ENCODE measurements at places on chromosomes 4 and X.
A peak's percentile ranks its signal among the peaks of the same experiment; 100 is the strongest.

DNA sequence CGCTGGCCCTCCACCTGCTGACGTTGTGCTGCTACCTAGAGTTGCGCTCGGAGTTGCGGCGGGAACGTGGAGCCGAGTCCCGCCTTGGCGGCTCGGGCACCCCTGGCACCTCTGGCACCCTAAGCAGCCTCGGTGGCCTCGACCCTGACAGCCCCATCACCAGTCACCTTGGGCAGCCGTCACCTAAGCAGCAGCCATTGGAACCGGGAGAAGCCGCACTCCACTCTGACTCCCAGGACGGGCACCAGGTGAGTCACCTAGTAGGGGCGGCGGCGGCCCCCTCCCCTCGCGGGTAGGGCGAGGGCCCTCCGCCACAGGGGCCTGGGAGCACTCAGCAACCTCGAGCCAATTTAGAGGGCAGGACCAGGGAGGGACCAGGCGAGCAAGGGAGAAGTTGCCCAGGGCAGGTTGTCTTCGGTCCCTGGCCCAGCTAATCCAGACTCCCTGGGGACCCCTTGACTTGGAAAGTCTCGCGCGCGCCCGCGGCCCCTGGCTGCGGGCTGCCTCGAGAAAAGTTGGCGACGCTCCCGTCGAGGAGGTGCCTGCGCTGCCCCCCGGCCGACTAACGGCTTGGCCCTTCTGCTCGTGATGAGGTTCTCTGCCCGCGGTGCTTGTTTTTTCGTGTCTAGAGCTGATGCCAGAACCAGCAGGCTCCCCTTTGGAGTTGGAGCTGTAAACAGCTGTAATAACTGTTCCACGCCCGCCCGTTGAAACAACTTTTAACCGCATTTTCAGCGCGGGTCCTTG, 717 bp downstream of the EDA start:
- DNase-seq: peak; percentile 1

- peak; percentile 56 for DNase-seq
Observed at GRCh38 chr4:52983563-52984303, 121.6 kb downstream of the RASL11B start.

DNA sequence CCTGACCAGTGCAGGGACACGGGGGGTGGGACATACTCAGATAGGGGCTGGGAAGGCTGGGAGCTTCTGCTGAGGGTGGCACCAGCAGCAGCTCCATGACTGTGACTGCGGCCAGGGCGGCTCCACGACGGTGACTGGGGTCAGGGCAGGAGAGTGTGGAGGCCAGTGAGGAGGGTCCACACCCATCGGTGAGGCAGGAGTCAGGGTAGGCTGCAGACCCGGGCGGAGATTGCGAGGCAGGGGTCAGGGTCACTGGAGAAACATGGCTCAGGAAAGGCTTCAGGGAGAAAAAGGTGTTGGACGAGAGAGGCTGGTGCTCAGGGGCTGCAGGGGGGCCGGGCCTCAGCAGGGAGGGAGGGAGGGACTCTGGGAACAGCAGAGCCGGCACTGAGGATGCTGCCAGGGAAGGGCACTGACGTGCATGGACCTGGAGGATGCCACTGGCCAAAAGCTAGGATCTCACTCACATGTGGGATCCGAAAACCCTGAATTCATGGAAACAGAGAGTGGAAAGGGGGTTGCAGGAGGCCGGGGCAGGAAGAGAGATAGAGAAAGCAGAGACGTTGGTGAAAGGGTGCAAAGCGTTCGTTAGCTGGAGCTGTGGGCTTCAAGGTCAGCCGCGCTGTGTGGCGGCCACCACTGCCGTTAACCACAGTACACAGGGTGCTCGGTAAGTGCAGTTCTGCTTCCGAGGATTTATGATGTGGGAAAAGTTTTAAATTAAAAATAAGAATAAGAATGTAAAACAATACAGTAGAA, 22.0 kb downstream of the ATP5ME start:
- DNase-seq: no peak

GRCh38 chrX:53711436-53711835, 24.9 kb upstream of the HUWE1 start:
- no peak for DNase-seq

- DNase-seq: no peak
Observed at GRCh38 chr4:105154576-105154975, 7.9 kb downstream of the TET2 start.

GRCh38 chr4:173590697-173591096, 60.7 kb upstream of the HAND2 start:
- DNase-seq: no peak

GRCh38 chr4:169611157-169611556, 1.2 kb downstream of the NEK1 start:
- no peak for DNase-seq

GRCh38 chrX:76026751-76027150, 146.1 kb upstream of the PBDC1 start:
- no peak for DNase-seq

DNA sequence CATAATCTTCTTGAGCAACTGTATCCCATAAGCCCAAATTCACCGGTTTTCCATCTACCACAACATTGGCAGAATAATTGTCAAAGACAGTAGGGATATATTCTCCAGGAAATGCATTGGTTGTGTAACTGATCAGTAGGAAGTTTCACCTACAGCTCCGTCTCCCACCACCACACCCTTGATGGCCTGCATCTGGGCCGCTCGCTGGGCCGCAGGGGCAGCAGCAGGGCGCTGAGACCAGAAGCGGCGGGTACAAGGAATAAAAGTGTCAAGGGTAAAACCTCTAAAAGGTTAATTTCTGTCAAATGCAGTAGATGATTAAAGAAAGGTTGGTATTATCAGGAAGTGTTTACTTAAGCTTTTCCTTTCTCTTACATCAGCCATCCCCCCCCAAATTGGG, 167.6 kb upstream of the DKK2 start:
- no peak for DNase-seq

DNA sequence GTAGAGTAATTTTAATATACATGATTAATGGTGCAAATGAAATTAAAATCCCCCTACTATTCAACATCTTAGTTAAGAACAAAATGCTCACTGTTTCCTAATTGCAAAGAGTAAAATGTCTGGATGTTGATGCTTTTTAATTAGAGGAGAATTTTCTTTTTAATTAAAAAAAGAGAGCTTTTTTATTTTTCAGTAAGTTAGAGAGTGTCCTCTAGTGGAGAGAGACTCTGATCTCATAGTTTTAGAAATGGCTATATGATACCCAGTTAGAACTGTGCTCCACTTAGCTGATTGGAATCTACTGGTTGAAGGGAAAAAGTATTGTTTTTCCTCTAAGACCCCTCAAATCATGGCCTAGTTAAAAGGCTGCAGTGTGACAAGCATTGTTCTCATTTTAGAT, 312.0 kb upstream of the MAGEB2 start:
- no peak for DNase-seq

DNA sequence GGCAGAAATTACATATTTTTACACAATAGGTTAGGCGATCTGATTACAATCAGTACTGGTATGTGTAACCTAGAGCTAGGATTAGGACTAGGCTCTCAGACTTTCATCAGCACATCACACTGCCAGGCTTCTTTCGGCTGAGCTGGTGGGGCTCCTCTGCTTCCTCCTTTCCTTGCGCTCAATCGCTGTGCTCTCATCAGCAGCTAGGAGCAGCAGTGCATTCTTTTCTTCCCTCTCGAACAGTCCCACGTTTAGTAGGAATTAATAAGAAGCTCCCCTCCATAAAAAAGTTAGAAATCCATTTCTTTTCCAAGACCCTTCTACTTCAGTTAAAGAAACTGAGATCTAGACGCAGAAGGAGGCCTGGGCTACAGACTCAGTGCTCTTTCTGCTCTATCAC, 350.4 kb downstream of the SPRY1 start:
- DNase-seq: no peak

GRCh38 chr4:139555705-139556070, 331 bp downstream of the SETD7 start:
- no peak for DNase-seq

DNA sequence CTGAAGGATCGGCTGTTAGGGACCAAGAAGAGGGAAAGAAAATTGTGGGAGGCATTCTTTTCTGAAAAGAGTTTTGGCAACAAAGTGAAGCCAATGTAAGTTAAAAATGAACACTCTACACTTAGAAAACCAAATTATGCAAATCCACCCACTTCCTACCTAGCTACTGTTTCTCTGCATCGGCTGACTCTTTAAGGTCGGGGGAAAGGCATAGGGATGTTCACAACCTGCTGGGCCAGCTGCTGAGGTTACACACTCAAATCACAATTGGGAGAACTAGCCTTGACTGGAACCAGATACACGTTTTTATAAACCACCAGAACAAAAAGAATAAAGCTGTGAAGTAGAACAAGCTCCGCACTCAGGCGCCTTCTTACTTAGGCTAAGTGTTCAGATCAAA, 165.7 kb downstream of the LDB2 start:
- DNase-seq: no peak

DNA sequence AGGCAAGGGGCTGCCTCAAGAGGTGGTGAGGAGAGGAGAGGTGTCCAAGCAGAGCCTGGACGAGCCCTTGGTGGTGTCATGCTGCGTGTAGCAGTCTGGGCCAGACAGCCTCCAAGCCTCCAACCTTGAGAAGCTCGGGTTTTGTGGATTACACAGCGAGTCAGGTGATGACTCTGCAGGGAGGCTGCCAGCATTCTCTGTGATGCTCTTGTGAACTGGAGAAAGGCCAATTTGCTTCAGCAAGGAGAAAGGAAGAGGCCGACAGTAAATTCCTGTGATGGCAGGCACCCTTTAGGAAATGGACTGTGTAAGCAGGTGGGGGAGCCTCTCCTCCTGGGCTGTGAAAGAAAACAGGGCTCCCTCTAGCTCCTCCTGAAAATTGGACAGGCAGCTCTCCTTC, 36.0 kb upstream of the CD99L2 start:
- DNase-seq: no peak

GRCh38 chr4:24209131-24209530, 319.3 kb upstream of the PPARGC1A start:
- no peak for DNase-seq

DNA sequence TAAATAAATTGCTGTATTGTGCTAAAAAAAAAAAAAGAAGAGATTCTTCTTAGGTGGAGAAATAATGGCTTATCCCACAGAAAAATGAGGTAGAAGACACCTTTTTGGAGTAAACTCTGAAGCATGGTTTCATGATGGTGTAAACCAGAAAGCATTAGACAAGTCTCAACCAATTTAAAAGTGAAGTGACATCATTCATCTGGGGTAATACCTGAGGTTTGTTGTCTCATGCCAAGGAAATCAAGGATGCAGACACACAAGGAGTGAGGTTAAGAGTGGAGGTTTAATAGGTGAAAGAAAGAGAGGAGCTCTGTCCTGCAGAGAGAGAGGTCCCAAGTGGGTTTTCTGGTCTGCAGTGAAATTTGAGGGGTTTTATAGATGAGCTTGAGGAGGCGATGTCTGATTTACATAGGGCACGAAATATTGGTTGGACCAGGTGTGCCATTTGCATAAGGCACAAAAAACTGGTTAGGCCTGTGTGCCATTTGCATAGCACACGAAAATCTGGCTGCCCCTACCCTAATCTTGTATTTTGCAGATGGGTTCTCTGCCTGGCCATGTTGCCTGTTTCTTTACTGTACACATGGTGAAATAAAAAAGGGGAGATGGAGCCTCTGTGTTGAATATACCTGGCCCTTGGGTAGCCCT, 25.0 kb upstream of the CWH43 start:
- no peak for DNase-seq

DNA sequence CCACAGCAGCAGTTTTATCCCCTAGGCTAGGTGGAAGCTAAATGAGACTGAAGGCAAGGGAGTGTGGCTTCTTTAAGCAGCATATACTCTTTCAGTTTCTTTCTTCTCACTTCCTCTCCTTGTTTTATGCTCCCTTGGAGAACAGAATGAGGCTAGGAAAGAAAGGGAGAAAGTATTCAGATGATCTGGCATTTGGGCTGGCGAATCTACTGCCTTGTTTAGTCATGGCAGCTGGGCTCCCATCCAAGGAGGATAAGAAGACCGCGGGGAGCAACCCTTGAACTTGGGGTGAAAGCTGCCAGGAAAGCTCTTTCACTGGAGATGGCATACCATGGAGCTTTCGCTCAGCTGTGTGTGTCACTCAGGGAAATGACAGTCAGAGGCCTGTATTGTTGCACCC, 72.1 kb downstream of the ARHGEF38 start:
- DNase-seq: no peak

- no peak for DNase-seq
Observed at GRCh38 chrX:40733706-40734105, 1.6 kb downstream of the MED14 start.

DNA sequence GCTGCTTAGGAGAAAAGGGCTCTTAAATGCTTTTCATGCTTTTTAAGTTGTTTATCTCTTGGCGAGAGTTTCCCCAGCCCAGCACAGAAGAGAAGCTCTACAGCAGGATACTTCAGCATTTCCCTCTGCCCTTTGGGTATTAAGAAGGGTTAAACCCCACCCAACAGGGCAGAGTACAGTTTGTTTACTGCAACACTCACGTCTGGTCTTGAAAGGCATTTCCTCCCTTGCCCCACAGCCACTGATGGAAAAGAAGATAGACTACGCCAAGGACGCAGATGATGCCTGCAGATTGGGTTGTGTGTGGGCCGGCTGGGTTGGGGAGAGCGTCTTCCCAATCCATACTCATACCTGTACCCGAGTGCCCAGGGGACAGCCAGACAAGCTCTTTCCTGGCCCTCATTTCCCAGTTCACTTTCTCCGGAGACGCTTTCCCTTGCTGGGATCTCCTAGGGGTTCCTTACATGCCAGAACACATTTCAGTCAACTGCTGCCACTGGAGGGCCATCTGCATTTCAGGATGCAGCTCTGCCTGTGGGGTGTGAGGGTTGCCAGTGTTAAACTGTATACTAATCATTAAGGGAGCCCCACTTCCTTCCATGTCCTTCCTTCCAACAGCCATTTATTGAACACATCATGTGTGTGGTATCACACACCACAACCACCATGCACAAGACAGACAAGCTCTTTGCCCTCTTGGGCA, 96.5 kb upstream of the DHX15 start:
- DNase-seq: no peak

- no peak for DNase-seq
Observed at GRCh38 chr4:106986486-106986885, 49.6 kb downstream of the DKK2 start.

- no peak for DNase-seq
Observed at GRCh38 chrX:136582624-136583023, 50.6 kb downstream of the VGLL1 start.

DNA sequence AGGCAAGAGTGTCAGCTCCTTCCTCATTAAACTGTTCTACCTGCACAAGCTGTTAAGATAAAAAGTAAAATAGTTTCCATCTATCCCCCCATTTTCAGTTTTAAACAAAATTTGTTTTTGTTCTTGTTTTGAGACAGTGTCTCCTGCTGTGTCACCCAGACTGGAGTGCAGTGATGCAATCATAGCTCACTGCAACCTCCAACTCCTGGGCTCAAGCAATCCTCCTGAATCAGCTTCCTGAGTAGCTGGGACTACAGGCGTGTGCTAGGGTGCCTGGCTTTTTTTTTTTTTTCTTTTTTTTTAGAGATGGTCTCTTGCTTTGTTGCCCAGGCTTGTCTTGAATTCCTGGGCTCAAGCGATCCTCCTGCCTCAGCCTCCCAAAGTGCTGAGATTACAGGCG, 105.4 kb downstream of the HS6ST2 start:
- no peak for DNase-seq

DNA sequence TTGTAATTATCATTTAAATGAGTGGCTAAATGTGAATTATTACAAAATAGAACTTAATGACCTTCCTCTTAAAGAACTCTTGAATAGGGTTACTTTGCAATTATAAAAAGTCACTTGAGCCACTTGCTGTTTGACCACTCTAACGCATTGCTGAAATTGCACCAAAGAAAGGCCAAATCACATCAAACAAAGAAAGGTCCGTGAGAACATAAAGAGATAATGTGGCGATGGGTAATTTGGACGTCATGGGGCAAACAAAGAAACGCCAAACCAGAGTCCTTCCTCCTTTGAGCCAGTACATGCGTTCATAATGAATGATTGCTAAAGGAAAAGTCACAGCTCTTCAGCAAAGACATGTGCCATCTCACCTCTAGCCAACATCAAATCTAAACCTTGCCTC, 229.8 kb upstream of the STS start:
- no peak for DNase-seq
